Osteocyte (in vitro differentiated cells): ENCODE measurements at places on chromosomes 7 and 10. TPM values are rescaled to one million over a fixed set of nuclear protein-coding genes. Genes with fewer than 3 reads are reported as not detected.

TMEM236 gene
- total RNA-seq = 0.08 and 0.11 TPM in 2 replicates

PTPN12 gene
- 79.7 and 85.4 TPM in 2 replicates for total RNA-seq

SLC39A12 gene
- total RNA-seq = not detected in 2 replicates

SMO gene
- 40.2 and 41.6 TPM in 2 replicates for total RNA-seq

GRCh38 chr10:124998624-124999291 is 56.8 kb downstream of the ZRANB1 start:
- H3K4me3 ChIP-seq = no peak overlapping the region
- peak; percentile 72 for DNase-seq
- no peak overlapping the region for H3K27ac ChIP-seq
- peaks cover 41% of the 10 kb centered on the region for H3K36me3 ChIP-seq
- peaks cover 16% of the 10 kb centered on the region for H3K4me1 ChIP-seq
